Calu3 (cell line): ENCODE measurements at places on chromosomes 3 and 15. TPM values are rescaled to one million over a fixed set of nuclear protein-coding genes. Genes with fewer than 3 reads are reported as not detected.

GRCh38 chr3:9396301-9396631, 1.1 kb upstream of the SETD5 start:
- peaks cover 25% of the 10 kb centered on the region for H3K4me1 ChIP-seq
- H3K36me3 ChIP-seq = peaks cover 97% of the 10 kb centered on the region
- H3K27ac ChIP-seq = peak overlapping the region; percentile 89
- peak overlapping the region; percentile 93 for H3K4me3 ChIP-seq
- peak; percentile 92 for DNase-seq

The GPR87 gene
- total RNA-seq = 1.2 and 1.5 TPM in 2 replicates

The SLC12A8 gene
- 15.5 and 16.8 TPM in 2 replicates for total RNA-seq

The TERC gene
- 4.7 and 11.0 TPM in 2 replicates for total RNA-seq

- H3K36me3 ChIP-seq = peaks cover 12% of the 10 kb centered on the region
- no peak overlapping the region for H3K27ac ChIP-seq
- H3K27me3 ChIP-seq = no peaks in the 10 kb centered on the region
- DNase-seq = no peak
- no peaks in the 10 kb centered on the region for H3K4me1 ChIP-seq
Measured at GRCh38 chr3:193656445-193656844, 63.4 kb downstream of the OPA1 start.

The SERINC4 gene
- total RNA-seq = 0.33 TPM in 1 of 2 replicates, not detected in the other

DNA sequence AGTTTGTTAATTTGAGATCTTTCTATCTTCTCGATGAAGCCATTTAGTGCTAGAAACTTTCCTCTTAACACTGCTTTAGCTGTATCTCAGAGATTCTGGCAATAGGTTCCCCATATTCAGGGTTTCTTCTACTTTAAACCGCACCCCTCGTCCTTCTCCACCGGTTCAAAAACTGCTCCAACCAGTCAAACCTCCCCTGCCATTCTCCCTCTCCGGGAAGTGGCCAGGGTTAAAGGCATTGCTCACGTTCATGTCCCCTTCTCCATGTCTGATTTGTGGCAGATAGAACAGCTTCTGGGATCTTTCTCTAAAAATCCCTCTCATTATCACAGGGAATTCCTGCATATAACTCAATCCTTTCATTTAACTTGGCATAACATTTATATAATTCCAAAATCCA, 14.4 kb downstream of the ALDH1L1 start:
- peak; percentile 71 for DNase-seq
- H3K27me3 ChIP-seq = peaks cover 19% of the 10 kb centered on the region
- peaks cover 11% of the 10 kb centered on the region for H3K4me1 ChIP-seq
- H3K27ac ChIP-seq = peak overlapping the region; percentile 3

The ROPN1 gene
- total RNA-seq = not detected in 2 replicates

- no peak for DNase-seq
- H3K36me3 ChIP-seq = no peaks in the 10 kb centered on the region
- H3K27me3 ChIP-seq = no peaks in the 10 kb centered on the region
- H3K4me3 ChIP-seq = no peak overlapping the region
Measured at GRCh38 chr3:1955170-1955569, 143.5 kb upstream of the CNTN4 start.

The HIGD2B gene
- 0.34 TPM in 1 of 2 replicates, not detected in the other for total RNA-seq

DNA sequence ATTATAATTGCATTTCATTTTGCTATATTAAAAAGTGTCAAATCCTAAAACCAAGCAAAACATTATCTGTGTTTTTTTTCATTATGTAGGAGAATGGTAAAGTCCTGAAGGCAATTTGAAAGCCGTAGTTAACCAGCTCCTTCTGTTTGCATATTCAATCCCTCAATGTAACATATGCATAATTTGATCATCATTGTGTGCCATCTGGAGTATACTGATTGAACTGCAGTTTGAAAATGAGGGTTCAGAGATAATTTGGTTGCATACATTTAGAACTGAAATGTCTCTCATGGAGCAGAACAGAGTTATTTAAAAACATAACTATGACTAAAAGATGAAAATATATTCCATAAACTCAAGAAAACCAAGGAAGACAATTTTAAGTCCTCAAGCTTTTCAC, 518.6 kb downstream of the GBE1 start:
- DNase-seq = no peak
- no peaks in the 10 kb centered on the region for H3K27me3 ChIP-seq
- no peak overlapping the region for H3K4me3 ChIP-seq

DNA sequence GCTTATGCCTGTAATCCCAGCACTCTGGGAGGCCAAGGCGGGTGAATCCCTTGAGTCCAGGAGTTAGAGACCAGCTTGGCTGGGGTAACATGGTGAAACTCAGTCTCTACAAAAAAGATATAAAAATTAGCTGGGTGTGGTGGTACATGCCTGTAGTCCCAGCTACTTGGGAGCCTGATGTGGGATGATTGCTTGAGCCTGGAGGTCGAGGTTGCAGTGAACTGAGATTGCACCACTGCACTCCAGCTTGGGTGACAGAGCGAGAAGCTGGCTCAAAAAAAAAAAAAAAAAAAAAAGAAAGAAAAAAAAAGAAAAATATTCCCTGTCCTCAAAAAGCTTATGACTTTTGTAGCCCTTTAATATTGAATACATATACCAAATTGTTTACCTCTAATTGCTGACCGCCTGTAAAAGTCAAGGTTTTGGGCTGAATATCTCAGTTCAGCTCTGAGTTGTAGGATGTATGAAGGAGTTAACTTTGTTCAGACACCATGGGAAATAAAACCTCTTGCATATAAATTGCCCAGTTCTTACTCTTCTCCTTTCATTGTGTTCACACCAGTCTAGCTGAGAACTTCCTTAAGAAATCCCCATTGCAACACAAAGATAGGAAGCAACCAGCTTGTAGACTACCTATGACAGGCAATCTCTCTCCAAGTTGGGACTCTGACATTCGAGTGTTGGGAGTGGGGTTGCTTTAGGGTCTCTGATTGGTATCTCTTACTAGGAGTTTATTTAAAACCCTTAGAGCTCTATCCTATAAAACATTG, 97.6 kb upstream of the RASGRP1 start:
- no peak overlapping the region for H3K4me3 ChIP-seq
- DNase-seq = no peak
- H3K27me3 ChIP-seq = no peaks in the 10 kb centered on the region
- H3K4me1 ChIP-seq = no peaks in the 10 kb centered on the region

- H3K36me3 ChIP-seq = no peaks in the 10 kb centered on the region
- no peak overlapping the region for H3K4me3 ChIP-seq
- DNase-seq = no peak
- peaks cover 26% of the 10 kb centered on the region for H3K4me1 ChIP-seq
Measured at GRCh38 chr3:69787436-69788168, 48.3 kb downstream of the MITF start.

- no peaks in the 10 kb centered on the region for H3K36me3 ChIP-seq
- no peak overlapping the region for H3K27ac ChIP-seq
- peak; percentile 8 for DNase-seq
- H3K4me3 ChIP-seq = no peak overlapping the region
- H3K4me1 ChIP-seq = no peaks in the 10 kb centered on the region
Measured at GRCh38 chr3:58206406-58207011, 4.3 kb downstream of the DNASE1L3 start.
